AG10803 (cell line): ENCODE measurements at places on chromosomes 13 and 19.
A peak's percentile ranks its signal among the peaks of the same experiment; 100 is the strongest.

DNA sequence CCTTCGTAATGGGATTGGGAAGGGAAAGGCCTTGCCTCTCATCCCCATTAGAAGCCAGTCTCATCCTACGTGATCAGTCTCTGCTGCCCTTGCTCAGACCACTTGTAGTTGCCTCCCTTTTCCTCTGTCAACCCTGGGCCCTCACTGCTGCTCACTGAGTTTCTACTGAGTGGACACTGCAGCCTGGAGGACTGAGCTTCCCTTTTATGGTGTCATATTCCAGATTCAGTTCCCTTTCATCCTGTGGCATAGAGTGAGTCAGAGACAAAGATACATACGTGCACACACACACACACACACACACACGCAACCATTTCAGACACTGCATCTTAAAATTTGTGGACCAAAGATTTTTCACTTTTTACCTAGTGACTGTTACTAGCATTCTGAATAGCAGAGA is 56.6 kb downstream of the COG3 start:
- peak; percentile 48 for DNase-seq

GRCh38 chr13:44601586-44601985 is 25.5 kb upstream of the TSC22D1 start:
- no peak for DNase-seq

- DNase-seq, result no peak
Observed at GRCh38 chr19:49431330-49431749, 6.2 kb downstream of the GFY start.

DNA sequence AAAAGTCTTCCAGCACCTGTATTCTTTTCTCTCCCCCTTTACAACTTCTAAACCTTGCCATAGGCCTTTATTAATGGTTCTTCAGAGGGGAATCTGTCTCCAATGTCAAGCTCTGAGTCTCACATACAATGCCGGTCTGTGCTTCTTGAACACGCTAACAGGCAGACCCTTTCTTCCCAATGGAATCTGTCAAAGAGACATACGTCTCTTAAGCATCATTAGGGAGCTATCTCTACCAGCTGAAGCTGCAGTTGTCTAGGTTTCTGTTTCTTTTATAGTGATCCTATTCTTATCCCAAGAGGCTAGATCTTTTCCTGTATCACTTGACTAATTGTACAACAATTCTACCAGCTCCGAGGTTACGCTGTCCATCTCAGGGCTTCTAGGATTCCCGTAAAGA is 560.8 kb upstream of the NBEA start:
- DNase-seq, result no peak

DNA sequence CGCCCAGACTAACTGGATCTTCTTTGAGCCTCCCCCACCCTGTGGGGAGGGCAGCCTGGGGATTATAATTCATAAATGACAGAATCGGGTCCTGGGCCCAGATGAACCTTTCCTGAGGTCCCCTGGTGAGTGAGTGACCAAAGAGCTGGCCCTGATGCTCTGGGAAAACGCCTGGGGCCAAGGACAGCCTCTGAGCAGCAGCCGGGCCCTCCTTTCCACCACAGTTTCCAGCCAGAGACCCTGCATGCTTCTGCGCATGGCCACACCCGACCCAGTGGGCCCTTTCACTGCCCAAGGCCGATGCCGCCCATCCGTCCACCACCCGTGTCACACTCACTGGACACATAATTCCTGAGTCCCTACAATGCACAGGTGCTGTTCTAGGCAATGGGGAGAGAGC is 43.6 kb upstream of the CCNE1 start:
- DNase-seq, result no peak

DNA sequence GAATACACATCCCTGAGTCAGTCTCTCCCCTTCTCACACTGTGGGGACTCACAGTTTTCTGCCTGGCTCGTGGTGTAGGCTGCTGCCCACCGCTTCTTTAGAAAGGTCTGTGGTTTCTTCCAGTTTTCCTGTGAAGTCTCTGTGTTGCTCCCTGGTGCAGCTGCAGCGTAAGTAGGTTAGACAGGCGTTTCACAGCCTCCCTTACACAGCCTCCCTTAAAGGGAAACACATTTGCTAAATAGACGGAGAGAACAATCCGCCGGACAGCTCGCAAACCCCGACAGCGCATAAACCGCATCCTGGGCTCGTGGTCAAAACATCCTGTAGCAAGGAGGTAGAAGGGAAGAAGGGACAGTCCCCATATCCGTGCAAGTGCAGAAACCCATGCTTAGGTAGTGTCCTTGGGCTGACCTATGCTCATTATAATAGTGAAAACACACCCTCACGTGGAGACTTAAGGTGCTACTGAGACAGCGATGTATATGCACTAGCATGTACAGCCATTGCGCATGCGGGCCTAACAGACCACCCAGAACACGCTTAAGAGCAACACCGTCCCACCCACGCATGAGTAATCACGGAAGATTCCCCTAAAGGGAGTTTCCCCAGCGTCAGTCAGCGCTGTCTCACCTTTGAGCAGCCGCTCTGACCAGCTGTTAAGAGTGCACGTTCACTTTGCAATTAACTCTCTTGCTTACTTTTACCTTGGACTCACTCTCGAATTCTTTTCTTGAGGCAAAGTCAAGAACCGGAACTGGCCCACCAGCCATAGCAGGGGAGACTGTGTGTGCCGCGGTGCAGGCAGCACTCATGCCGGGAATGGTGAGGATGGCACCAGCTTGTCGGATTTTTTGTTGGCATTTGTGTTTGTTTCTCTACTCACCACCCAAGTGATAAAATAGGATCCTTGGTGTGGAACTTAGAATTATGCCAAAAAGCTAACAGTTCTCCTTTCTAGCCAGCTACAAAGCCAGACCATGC is 16.6 kb downstream of the SIGLEC8 start:
- no peak for DNase-seq

- peak; percentile 92 for DNase-seq
Observed at GRCh38 chr19:45424191-45425058, 708 bp upstream of the ERCC1 start.

GRCh38 chr13:89029062-89029461 is 1357.9 kb downstream of the SLITRK5 start:
- DNase-seq, result no peak

DNA sequence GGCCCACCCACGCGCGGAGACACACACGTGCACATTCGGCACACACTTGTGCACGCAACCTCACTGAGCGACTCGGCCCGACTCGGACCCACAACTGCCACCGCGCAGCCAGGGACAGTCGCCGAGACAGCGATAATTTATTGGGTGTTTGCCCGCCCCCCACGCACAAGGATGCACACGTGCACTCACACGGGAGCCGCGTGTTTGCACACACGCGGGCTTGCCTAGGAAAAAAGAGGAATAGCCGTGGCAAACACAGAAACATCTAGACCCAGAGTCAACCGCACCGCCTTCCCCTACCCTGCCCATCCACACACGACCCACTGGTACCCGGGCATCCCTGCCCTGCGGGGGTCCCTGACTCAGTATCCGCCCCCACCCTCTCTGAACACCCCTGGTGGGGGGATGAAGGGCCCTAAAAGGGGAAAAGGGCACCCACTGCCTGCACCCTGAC is 1.1 kb upstream of the SSBP4 start:
- no peak for DNase-seq

- no peak for DNase-seq
Observed at GRCh38 chr19:56091751-56092546, 29.1 kb downstream of the ZNF787 start.

DNA sequence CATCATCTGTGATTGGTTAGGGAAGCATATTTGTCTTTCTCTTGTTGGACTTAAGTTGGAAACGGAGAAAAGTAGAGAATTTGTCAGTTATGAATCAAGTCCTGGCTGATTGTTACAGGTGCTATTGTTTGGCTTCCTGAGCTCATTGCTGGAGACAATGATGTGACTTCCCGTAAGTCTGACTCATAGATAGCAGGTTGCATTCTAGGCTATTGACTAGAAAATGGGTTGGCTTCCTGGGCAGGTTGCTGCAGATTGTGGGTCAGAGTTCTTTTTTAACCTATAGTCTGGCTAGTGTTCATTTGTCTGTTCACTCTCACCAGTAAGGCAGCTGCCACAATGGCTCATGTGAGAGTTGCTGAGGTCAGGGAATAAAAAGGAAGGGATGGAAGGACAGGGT is 101.5 kb downstream of the CCNA1 start:
- no peak for DNase-seq

DNA sequence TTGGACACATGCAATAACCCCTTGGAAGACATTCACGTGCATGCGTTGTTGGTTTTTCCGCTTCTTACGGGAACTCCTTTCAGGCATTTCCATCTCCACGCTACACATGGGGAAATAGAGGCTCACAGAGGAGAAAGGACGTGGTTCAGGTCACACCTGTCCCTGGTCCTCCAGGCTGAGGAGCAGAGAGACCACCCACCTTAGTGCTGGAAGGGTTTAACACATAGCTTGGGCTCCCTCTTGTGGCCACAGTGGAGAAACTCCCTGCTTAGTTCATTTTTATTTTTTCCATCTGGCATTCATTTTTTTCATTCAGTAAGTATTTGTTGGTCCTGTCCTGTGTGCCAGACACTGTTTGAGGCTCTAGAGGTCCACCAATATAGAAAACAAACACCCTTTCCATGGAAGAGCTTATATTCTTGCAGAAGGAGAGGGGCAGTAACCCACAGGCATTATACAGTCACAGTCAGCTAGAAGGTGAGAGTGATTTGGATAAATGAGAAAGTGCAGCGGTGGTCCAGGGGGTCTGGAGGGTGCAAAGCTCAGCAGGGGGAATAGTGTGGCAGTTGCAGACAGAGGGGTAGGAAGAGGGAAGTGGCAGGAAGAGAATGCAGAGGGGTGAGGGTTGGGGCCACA is 24.2 kb upstream of the TTYH1 start:
- DNase-seq, result peak; percentile 65
